Esophagus squamous epithelium (tissue), 5 donors: ENCODE measurements at places on chromosomes 3 and 15. TPM values are rescaled to one million over a fixed set of nuclear protein-coding genes. Genes with fewer than 3 reads are reported as not detected.

Gene NANOGP8
- total RNA-seq: not detected

Gene IL17RD
- 10.4 TPM for total RNA-seq

Gene ROBO1
- total RNA-seq: 37.3 TPM

Gene FES
- total RNA-seq: 13.4 TPM

Gene TBL1XR1
- 77.5 TPM for total RNA-seq

Gene GPR156
- 0.19 TPM for total RNA-seq

Gene GOLGA8T
- not detected for total RNA-seq

Gene TBC1D23
- total RNA-seq: 40.0 TPM

Gene TRIM71
- not detected for total RNA-seq

Gene CIB2
- total RNA-seq: 1.1 TPM

Gene GOLGA6C
- not detected for total RNA-seq

Gene ZNF80
- total RNA-seq: not detected

Gene CAPN7
- 20.7 TPM for total RNA-seq

Gene NTRK3
- 0.44 TPM for total RNA-seq

Gene SAXO2
- total RNA-seq: not detected

Gene GOLGA8G
- total RNA-seq: not detected

Gene CX3CR1
- total RNA-seq: not detected

Gene CCDC12
- 76.2 TPM for total RNA-seq

Gene PP2D1
- total RNA-seq: not detected

Gene TEX55
- not detected for total RNA-seq

Gene ARHGAP31
- total RNA-seq: 7.7 TPM

Gene CPA3
- total RNA-seq: 2.8 TPM

Gene ZBTB20
- 4.1 TPM for total RNA-seq

Gene STARD9
- total RNA-seq: 1.4 TPM

Gene TTC23
- total RNA-seq: 12.1 TPM

Gene CLCN2
- total RNA-seq: 2.1 TPM

Gene UCN2
- total RNA-seq: 2.6 TPM

Gene VILL
- 5.7 TPM for total RNA-seq

Gene SNX22
- total RNA-seq: not detected

Gene LRRC31
- total RNA-seq: not detected

Gene SKOR1
- 0.18 TPM for total RNA-seq

Gene CSK
- total RNA-seq: 30.6 TPM
